ENCODE measurements at places on chromosomes 1 and 21.

DNA sequence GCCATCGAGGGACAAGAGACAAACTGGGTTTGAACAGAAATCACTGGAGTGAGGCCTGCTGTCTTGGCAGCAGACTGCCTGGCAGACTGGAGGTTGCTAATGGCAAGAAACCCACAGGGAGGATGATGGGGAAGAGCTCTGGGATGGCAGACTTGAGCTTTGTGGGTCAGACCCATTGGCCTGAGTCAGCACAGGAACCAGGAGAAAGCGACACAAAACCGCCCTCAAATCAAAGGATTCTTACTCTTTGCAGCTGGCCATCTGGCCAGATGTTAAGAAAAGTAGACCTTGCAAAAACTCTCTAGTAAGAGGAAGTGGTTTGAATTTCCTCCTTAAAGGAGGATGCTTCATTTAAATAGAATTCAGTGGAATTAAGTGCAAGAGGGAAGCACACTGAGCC is 195.2 kb upstream of the JUN start:
- no peak for DNase-seq

DNA sequence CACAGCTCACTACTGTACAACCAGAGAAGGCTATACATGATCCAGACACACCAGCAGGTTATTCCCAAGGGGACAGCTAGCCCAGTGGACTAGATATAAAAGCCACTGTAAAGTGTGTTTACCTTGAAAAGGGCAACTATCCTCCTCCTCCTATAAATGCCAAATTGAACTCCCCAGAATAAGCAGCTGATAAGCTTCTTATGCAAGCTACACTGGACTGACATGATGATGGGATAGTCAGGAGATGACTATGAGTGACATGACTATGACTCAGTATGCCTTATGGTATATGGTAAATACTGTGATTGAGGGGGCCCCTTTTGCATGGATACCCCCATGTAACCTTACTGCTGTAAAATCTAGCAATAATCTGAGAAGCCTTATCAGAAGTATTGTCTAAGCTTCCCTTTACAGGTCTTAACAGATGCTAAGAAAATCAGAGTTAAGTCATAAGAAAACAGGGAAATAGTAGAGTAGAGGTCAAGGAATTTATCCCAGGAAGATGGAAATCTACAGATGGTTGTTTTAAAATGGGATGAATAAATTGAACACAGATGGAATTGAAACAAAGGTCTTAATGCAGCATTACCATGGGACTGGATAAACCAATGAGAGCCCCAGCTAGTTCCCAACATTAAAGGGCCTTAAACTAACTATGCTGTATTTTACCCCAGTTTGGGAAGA is 55.8 kb downstream of the TRIM33 start:
- DNase-seq, result no peak

- DNase-seq, result no peak
These were observed 128.0 kb downstream of the ADAMTS1 start for GRCh38 chr21:26717146-26717739.

GRCh38 chr1:162166917-162167615 is 97.6 kb downstream of the NOS1AP start:
- no peak for DNase-seq

DNA sequence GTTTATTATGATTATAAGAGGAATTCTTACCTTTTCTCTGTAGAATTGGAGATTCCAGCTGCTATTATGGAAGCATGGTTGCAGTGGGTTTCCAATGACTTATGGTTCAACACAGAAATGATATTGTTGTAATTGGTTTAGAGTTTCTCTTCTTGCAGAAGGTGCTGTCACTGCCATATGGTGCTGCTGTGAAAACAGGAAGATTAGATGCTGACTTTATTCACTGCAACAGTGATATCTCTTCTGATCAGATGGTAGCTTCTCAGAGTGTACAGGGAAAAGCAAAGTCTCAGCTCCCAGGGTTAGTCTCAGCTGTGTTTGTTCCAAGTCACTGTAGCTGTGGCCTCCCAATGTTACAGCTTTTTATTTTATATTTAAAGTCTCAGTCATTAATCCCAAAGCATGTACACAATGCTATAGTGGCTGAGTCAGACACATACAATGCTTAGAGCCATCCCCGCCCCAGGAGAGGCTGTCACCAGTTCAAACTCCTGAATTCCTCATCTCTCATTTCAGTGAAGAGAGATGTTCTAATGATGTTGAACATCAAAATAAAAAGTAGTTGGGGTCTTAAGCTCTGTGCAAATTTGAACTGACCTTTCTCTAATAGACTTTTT is 42.7 kb upstream of the RGS2 start:
- DNase-seq, result no peak

DNA sequence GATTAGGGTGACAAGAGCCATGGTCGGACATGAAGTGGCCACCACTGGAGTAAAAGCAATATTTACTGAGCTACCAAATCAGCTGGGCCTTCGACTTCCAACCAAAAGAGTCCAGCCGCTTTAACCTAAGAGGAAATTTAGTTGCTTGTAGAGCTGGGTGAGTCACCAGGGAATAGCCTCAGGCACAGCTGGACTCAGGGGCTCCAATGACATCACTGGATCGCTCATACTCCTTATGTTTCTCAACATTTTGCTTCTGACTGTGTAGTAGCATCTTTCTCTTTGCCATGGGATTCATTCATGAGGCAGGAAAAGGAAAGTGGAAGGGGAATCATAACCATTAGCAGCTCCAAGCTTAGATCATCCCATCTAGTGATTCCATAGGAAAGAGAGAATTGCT is 664.4 kb downstream of the MATN1 start:
- DNase-seq, result no peak

GRCh38 chr1:225422795-225423517 is 4.9 kb downstream of the LBR start:
- DNase-seq, result no peak

- DNase-seq, result no peak
These were observed 27.4 kb downstream of the ARHGEF16 start for GRCh38 chr1:3481836-3482375.

DNA sequence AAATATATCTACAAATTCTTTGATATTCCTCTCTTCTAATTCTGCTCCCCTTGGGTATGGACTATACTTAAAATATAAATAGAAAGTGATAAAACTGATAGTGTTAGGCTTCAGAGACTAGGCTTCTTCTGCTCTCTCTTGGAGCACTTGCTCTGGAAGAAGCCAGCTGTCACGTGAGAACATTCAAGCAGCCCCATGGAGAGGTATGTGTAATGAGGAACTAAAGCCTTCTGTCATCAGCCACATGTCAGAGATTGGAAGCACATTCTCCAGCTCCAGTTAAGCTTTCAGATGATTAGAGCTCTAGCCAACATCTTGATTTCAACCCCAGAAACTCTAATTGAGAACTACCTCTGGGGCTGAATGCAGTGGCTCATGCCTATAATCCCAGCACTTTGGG is 34.3 kb downstream of the XKR8 start:
- DNase-seq, result no peak

- no peak for DNase-seq
These were observed 162.4 kb upstream of the CACYBP start for GRCh38 chr1:174837386-174837785.

DNA sequence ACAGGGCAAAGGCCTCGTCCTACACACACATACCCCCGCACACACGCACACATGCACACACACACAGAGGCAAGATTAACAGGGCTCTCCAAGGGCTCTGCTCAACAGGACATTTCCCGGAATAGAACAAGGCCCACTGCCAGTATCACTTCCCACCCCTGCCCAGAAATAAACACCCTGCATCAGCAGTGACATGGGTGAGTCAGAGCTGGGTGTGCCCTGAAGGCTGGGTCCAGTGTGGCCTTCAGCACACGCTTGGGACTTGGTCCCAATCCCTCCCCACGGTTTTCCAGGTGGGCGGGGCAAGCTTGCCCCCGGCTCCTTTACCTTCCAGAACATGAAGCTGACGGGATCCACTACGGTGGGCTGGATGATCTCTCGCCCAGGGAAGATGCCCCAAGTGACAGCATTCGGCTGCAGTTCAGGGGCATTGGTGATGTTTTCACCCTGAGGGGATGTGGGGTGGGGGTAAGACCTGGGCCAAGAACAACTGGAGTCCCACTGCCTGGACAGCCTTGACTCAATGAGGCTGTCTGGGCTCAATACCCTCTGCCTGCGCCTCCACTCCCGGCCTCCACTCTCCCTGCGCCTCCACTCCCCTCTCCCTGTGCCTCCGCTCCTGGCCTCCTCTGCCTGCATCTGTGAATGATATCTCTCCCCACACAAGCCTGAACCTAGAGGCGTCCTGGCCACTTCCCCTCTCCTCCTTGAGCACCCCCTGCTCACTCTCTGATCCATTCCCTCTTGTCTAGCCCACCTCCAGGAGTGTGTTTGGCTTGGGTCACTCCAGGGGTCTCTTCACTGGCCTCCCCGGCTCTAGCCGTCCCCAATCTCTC is 14.7 kb downstream of the MTHFR start:
- DNase-seq, result no peak

GRCh38 chr21:32726839-32727686 is 750 bp downstream of the SYNJ1 start:
- DNase-seq, result peak; percentile 2

DNA sequence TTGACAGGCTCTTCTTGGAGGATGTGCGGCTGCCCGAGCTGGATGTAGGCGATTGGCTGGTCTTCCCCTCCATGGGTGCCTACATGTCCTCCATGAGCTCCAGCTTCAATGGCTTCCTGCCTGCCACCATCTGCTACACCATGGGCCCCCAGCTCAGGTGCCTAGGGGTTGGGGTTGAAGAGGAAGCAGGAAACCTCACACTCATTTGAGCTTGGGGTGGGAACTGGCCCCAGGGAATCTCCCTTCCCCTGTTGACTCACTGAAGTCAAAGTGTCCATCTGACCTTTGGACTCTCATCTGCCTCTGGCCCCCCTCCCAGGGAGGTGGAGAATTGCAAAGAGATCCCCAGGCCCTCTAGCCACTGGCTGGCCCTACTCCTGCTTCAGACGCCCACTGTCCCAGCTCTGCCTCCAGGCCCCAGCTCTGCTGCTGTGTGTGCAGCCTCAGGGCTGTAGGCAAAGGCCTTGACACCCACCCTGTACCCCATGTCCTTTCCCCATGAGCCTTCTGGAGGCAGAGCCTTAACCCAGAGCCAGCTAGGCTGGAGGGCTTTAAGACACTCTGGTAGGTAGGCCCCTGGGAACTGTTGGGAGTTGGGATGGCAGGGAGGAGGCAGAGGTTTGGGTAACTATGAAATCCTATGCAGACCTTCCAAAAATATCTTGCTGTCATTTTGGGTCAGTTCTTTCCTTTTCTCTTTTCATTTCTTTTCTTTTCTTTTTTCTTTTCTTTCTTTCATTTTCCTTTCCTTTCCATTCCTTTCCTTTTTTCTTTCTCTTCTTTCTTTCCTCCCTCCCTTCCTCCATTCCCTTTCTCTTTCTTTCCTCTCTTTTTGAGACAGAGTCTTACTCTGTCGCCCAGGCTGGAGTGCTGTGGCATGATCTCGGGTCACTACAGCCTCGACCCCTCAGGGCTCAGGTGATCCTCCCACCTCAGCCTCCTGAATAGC is 66.9 kb upstream of the TINAGL1 start:
- DNase-seq, result no peak

GRCh38 chr1:166980818-166981217 is 5.5 kb upstream of the ILDR2 start:
- DNase-seq, result no peak

GRCh38 chr1:201311356-201312011 is 28.2 kb downstream of the PKP1 start:
- DNase-seq, result no peak

DNA sequence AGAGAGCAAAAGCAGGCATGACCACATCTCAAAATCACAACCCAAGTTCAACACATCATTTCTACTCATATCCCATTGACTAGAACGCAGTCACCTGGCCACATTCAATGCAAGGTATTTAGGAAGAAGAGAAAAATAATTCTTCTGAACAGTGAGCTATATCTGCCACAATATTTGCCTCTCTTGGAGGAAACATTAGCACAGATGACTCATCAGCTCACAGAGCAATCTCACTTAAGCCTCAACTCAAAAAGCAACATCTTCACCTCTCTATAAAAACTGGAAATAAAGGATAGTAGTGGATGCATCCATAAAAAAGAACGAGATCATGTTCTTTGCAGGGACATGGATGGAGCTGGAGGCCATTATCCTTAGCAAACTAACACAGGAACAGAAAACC is 143.9 kb upstream of the FMN2 start:
- DNase-seq, result no peak

GRCh38 chr1:67721650-67722291 is 36.8 kb downstream of the GADD45A start:
- DNase-seq, result no peak

GRCh38 chr1:204263254-204263910 is 49.6 kb upstream of the GOLT1A start:
- DNase-seq, result no peak

DNA sequence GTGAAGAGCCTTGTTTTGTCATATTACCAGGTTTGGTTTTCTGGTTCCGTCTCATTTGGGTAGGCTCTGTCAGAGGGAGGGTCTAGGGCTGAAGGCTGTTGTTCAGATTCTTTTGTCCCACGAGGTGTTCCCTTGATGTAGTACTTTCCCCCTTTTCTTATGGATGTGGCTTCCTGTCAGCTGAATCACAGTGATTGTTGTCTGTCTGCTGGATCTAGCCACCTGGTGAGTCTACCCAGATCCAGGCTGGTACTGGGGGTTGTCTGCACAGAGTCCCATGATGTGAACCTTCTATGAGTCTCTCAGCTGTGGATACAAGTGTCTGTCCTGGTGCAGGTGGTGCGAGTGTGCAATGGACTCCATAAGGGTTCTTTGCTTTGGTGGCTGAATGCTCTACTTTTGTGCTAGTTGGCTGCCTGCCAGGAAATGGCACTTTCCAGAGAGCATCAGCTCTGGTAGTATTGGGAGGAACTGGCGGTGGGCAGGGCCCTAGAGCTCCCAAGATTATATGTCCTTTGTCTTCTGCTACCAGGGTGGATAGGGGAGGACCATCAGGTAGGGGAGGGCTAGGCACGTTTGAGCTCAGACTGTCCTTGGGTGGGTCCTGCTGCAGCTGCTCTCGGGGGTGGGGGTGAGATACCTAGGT is 246.0 kb downstream of the RYR2 start:
- DNase-seq, result no peak

- no peak for DNase-seq
These were observed 2.4 kb downstream of the PLPPR4 start for GRCh38 chr1:99266726-99267125.

DNA sequence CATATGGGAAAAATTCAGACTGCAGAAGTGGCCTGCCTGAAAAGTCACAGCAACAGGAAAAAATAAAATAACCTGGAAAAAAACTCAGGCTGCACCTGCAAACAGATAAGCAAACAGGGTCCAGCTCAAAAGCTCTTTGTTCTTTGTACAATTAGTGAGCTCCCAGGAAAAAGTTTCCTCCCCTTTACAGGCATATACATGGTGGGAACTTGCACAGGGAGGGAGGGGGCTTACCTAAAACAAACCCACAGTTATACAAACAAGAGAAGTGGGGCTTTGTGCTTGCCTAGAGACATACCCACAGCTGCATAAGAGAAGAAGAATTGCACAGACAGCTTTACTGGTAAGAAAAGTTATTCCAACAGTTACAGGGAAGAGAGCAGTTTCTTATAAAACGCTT is 31.7 kb upstream of the COG2 start:
- no peak for DNase-seq

- DNase-seq, result no peak
These were observed 77.7 kb upstream of the CACNA1E start for GRCh38 chr1:181405584-181405983.

All from stimulated activated CD4-positive, alpha-beta T cell treated with anti-CD3 and anti-CD28 coated beads, Interleukin-4, amount 100 ng/mL, for 1 hour (primary cell).